GM04504 (cell line): ENCODE measurements at places on chromosomes 7 and 10.

DNA sequence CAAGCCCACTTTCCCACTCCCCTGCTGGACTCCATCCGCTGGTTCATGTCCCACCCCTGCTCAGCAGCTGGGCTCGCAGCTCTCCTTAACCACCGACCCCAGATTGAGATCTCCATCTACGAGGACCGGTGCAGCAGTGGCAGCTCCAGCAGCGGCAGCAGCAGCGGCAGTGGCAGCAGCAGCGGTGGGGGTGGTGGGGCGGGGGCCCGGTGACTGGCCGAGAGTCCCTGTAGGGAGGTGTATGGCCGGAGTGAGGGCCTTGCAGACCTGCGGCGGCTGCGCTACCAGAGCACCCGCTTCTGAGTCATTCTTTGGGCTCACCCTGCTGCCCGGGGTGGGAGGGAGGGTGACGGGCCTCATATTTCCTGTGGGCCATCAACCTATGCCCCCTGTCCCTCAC, 15.8 kb downstream of the GOLGA7B start:
- DNase-seq, result no peak

DNA sequence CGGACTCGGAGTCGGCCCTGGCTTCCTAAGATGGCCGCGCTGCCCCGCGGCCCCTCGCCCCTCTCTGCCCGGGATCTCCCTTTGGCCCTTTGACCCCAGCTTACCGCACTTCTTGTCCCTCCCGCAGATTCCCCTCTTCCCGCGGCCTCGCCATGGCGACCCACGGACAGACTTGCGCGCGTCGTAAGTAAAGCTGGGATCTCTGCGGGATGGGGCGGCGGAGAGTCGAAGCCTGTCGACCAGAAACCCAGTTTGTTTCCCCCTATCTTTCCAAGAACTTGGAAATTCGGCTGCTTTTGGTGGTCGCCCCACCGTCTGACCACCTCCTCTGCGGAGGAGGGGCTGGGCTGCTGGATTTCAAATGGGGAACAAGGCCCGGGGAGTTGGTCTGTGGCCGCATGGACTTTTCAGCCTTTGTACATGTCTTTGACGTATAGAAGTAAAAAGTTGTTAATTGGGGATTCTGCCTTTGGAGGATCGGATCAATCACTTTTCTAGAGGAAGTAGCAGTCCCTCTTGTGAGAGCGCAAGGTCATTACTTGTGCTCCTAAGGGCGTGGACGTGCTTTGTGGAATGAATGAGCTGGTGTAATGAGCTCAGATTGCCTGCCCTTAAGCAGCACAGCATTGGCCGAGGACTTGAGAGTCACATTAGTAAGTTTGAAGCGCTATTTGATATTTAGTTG, 553 bp downstream of the VDAC2 start:
- DNase-seq, result no peak

DNA sequence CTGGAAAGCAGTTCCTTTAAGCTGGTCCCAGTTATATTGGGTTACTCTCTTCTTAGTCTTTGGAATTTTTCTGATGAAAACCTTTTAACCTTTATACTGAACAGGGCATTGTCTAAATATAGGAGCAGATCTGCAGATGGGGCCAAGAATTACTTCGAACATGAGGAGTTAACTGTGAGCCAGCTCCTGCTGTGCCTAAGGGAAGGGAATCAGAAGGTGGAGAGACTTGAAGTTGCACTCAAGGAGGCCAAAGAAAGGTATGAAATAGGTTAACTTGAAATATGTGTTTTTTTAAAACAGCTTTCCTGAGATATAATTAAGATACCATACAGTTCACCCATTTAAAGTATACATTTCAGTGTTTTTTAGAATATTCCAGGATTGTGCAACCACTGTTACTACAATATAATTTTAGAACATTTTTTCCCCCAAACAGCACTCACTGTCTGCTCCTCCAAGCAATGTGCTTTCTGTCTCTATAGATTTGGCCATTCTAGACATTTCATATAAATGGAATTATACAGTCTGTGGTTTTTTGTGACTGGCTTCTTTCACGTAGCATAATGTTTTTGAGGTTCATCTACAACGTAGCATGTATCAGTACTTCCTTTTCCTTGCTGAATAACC, 18.9 kb downstream of the OPTN start:
- no peak for DNase-seq

DNA sequence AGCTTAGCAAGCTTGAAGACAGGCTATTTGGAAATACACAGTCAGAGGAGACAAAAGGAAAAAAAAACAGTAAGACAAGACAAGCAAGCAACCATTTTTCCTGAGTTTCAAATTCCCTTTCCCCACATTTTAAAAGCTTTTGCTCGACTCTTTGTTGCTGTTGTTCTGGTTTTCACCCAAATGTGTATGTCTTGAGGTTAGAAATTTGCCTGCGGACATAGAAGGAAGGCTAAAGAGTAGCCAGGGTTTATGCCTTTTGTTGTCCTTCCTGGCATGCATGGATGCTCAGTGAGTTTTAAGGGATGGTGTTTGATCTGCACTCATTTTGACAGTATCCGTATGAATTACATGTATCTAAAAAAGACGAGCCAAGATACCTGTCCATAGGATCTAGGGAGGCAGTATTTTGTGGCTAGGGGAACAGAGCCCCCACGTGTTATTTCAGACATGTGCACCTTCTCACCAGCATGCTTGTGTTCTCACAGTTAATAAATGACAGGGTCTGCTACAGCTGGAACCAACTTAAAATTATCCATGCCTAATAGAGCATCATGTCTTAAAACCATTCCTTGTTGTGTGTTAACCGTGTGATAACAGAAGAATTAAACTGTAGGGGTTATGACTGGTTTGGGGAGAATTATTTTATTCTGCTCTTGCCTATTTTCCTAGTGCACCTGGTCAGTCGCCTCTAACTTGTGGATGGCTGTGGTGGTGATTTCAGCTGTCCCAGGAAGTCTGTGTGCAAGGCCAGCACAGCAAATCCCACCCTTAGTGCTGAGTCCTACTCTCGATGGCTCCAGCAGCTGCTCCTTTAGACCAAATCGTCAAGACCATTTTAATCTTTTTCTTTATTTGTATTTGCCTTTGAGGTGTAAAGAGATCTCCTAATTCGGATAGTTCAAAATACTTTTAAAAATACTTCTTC, 9.1 kb downstream of the WIPF3 start:
- DNase-seq, result no peak

DNA sequence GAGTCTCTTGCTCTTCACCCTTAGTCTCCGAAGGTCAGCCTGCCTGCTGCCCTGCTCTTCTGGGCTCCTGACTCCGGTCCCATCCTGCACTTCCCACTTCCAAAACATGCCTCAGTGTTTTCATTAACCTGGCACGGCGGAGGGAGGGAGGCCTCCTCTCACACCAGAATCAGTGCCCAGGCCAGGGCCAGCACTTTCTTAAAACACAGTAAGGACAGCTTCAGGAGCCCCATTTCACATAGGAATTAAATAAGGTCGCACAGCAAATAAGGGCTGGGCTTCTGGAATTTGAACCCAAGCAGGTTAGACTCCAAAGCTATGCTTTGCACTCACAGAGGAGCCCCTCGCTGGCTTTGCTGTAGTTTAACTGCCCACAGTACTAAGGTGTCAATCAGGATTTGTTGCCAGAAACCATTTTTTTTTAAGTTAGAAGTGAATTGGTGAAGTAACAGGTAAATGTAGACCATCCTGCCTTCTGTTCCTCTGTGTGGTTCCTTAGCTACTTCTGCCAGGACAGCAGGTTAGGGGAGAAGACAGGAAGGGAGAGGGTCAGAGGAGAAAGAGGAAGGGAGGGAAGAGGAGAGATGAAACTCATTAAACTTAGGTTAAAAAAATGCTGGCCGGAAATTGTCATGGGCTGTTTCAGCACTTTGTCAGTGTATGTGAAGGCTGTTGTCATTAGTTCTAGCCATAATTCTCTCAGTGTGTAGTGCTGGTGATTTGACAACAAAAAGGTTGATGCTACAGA, 1.1 kb downstream of the RASSF4 start:
- DNase-seq, result no peak

GRCh38 chr7:30471205-30471604, 7.4 kb downstream of the NOD1 start:
- DNase-seq, result no peak

GRCh38 chr7:2000746-2001321, 231.9 kb downstream of the MAD1L1 start:
- no peak for DNase-seq

DNA sequence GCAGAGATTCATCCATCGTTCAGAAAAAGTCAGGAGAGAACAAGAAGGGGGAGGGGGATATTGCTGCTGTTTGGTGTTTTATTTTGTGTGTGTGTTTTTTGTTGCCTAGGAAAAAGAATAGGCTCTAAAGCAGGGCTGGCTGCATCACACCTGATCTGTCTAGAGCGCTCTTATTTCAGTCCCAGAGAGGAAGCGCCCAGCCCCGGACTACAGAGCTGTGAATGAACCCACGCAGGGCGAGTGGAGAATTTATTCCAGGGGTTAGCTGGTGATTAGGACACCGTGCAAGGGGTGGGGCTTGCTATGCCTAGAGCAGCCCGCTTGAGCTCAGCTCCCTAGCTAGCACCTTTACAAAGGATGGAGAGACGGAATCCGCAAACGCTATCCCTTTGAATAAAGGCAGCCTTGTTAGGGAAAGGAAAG, 621 bp upstream of the FAM13C start:
- no peak for DNase-seq

- DNase-seq, result no peak
These were observed 117.2 kb downstream of the CLEC2L start for GRCh38 chr7:139640681-139641080.

- no peak for DNase-seq
These were observed 7.2 kb upstream of the RELN start for GRCh38 chr7:103996639-103997038.

DNA sequence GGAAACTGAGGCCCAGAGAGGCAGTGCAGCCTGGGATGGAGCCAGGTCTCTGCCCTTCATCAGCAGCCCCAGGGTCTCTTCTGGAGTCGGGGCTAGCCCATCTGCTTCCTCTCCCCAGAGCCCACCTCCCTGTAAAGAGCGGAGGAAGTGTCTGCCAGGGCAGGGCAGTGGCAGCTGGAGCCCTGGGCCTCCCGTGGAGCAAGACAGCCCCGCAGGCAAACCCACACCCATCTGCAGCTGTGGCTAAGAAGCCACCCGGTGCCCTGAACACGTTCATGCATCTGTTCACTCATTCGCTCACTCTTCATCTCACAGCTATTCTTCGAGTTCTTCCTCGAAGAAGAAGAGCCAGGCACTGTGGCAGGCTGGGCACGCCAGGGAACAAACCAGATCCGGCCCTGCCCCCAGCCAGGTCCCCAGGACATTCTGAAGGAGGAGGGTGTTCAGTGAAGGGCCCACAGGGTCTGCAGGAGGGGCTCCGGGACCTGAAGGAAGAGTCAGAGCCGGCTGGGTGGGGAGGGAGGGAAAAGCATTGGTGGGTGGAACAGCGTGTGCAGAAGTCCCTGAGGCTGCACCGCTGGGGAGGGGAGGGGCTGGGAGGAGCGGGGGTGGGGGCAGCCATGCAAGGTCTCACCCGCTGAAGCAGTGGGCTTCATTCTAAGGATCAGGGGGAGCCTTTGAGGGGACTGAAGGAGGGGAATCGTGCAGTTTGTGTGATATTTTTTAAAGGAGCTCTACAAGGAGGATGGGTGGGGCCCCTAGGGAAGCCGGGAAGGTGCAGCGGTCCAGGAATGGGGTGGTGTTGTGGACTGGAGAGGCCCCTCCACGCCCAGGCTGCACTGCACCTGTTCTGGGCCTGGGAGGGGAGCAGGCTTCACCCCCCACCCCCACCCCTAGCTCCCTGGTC, 99.1 kb downstream of the UNCX start:
- DNase-seq, result no peak

DNA sequence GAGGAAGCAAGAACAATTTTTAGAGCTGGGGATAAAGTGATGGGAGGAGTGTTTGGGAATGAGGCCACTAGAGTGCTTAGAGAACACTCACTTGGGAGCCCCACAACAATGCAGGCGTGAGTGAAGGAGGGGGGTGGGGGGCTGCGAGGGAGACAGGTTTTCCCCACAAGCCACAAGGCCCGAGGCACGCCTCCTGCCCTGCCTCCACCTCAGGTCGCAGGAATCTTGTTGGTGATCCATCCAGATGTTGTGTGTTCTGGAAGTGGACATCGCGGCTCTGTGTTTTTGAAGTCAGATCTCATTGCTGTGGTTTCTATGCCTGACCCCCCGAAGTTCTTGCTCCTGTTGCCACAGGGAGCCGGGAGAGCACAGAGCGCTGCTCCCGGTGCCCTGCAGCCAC, 178.0 kb upstream of the BMPER start:
- no peak for DNase-seq

DNA sequence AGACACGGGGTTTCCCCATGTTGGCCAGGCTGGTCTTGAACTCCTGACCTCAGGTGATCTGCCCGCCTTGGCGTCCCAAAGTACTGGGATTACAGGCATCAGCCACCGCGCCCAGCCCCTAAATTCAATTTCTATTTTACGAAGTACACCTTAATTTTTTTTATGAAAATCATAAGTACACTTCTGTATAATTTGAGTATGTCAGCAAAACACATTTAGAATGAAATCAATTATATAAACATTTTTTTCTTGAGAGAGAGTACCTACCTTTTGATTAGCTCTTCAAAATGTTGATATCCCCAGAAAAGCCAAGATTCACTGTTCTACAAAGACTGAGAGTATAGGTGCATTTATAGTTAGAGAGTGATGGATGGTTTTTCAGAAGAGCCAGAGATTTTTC, 20.5 kb upstream of the ITGA8 start:
- DNase-seq, result no peak

DNA sequence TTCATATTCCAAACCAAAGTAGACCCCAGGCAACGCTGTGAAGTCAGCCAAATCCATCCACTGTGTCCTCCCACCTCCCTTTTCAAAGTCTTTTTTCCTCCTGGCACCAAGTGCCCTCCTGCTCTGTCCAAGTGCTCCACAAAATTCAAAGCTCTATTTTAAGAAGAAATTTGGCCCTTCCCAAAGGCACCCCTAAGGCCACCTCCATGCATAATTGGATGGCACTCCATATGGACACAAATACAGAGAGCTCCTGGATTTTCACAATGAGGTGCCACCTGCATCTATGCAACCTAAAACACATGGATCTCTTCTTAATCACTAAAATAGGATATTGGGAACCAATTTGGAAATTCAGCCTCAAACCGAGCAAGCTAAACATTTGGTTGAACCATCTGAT, 121.6 kb downstream of the RELN start:
- no peak for DNase-seq

- no peak for DNase-seq
These were observed 2.1 kb downstream of the ADD3 start for GRCh38 chr10:110009736-110010475.

- DNase-seq, result no peak
These were observed 10.3 kb upstream of the KCNK18 start for GRCh38 chr10:117186832-117187615.

GRCh38 chr10:119339109-119339508, 131.7 kb downstream of the GRK5 start:
- no peak for DNase-seq

GRCh38 chr10:113056441-113057021, 106.5 kb downstream of the TCF7L2 start:
- no peak for DNase-seq

DNA sequence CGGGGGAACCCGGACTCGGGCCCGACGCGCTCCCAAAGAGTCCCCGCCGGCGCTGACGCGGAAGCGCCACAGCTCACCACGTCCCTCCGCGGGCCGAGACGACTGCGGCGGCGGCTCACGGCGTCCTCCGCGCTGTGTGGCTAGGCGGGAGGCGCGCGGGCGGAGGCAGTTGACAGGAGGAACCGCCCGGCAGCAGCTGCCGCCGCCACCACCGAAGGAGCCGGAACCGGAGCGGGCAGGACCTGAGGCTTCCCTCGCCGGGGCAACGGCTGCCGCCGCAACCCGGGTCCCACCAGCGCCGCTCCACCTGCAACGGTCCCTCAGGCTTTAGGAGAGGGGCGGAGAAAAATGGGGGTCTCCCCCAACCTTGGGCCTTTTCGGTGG, 334 bp downstream of the ZNF800 start:
- peak; percentile 24 for DNase-seq

GRCh38 chr10:120610791-120611190, 153.8 kb downstream of the PLPP4 start:
- DNase-seq, result no peak
